SW480 (cell line): ENCODE measurements at places on chromosomes 13 and 19.
A peak's percentile ranks its signal among the peaks of the same experiment; 100 is the strongest.

- no peak for DNase-seq
These were observed 19.3 kb upstream of the C13orf42 start for GRCh38 chr13:51130348-51130747.

- no peak for DNase-seq
These were observed 12.1 kb downstream of the SAE1 start for GRCh38 chr19:47142779-47143178.

DNA sequence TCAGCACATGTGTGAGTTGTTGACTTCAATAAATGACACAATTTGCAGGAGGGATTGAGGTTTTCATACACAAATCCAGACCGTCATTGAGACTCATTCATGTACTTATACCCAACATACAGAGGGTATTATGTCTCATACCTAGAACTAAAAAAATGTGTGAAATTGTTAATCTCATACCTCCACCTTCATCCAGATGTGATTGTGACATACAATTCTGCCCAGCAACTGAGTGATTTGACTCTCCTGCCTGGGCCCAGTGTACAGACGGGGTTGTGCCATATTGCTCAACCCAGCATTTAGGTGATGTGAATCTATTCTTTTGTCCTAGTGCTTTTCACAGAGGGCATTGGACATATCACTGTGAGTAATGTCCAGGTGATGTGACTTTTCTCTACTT is 12.6 kb upstream of the ZNF681 start:
- no peak for DNase-seq

GRCh38 chr13:113041293-113041690 is 64.3 kb upstream of the F7 start:
- DNase-seq, result no peak

- DNase-seq, result no peak
These were observed at the start of gene OR7D2 for GRCh38 chr19:9178901-9179300. Gene OR7D2 (plus strand): TSS chr19:9178979. CDS start chr19:9185782, 6,803 bp downstream.

GRCh38 chr19:11397089-11397610 is 13.0 kb upstream of the EPOR start:
- no peak for DNase-seq

- DNase-seq, result no peak
These were observed 60.8 kb downstream of the SOX1 start for GRCh38 chr13:112127564-112128330.

- DNase-seq, result no peak
These were observed 2823.7 kb upstream of the PCDH20 start for GRCh38 chr13:64239372-64239771.

DNA sequence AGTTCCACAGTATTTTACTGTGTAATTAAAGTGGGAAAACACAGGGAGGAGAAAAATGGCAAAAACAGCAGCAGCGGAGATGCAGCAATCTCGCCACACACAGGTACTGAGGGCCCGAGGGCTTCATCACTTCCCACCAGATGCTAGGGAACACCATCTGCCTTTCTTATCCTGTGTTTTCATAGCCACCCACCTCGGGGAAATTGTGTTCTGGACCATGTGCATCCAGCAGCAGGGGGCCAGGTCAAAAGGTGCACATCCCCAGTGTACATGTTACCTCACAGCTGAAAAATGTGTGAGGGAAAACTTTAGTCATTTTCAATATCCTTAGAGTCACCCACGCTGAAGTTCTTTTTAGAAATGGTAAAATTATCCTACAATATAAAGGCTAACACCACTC is 30.2 kb downstream of the PDCD5 start:
- no peak for DNase-seq

DNA sequence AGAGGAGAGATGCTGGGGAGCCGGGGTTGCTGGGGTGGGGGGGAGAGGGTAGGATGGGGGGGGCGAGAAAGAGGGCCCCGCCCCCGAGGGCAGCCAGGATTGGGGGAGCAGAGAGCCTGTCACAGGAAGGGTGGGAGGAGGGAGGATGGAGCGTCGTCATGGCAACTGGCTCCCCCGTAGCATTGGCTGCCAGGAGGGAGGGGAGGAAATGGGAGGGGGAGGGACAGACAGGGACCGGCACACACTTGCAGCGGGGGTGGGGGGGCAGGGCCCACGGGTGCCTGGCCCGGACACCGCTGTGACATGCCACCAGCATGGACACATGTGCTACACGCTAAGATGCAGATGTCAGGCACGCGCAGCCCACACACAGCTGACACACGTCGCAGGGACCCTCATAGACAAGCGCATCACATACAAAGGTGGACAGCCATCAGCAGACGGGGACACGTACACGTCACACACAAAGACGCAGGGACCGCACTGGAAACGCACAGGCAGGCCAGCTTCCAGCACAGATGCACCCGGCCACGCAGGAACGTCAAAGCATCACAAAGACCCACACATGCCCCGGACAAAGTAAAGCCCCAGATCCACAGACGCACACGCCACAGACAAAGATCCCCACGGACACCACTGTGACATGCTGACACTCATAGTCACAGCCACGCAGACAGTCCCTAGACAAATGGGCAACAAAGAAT is at the start of gene LMTK3:
Gene LMTK3, minus strand, starts transcription at position 36 of the 704 bp plus-strand sequence. CDS start 259 bp downstream, outside the sequence.
- no peak for DNase-seq

- no peak for DNase-seq
These were observed 1697.9 kb downstream of the PCDH9 start for GRCh38 chr13:65532231-65532630.

DNA sequence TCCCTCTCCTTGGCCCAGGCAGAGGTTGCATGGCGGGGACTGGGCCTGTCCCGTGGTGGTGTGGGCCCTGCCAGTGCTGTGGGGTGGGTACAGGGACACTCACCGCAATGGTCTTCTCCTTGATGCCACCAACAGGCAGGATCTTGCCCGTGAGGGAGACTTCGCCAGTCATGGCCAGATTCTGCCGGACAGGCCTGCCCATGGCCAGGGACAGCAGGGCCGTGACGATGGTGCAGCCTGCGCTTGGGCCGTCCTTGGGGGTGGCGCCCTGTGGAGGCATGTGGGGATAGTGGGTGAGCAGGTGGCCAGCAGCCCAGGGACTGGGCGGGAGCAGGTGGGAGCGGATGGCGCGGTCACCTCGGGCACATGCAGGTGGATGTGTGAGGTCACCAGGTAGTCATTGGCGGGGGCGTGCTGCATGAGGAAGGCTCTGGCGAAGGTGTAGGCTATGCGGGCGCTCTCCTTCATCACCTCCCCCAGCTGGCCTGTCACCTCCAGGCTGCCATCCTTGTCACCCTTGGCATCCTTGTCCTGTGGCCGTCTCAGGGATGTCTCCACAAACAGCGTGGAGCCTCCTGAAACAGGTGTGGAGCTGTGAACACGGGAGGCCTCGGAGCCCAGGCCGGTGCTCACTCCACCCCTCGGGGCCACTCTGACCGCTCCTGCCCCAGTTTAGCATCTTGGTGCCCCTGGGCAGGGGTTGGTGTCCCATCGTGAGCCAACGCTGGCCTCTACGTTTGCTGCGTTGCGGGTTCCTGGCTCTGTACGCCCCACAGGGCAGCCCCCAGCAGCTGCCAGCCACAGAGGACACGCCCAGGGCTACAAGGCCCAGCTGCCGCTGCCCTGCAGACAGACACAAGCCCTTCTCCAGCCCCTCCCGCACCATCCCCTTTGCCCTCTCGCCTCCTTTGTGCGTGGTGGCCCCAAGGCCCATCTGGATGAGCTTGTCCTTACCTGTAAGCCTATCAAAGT is 3.4 kb downstream of the RPL36 start:
- peak; percentile 26 for DNase-seq

DNA sequence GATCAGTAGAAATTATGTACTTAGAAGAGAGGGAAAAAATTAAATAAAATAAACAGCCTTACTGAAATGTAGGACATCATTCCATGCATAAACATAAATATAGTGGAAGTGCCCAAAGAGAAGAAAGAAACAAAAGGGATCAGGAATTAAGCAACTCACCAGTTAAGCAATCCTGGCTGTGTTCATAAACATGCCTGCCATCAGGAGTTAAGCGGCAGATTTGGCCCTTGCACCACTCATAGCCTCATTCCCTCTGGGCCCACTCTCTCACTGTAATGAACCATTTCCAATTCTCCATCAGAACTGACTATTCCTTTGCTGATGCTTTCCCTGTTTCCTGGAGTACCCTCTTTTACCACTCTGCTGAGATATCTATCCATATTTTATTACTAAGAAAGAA is 281.4 kb downstream of the LHFPL6 start:
- no peak for DNase-seq

DNA sequence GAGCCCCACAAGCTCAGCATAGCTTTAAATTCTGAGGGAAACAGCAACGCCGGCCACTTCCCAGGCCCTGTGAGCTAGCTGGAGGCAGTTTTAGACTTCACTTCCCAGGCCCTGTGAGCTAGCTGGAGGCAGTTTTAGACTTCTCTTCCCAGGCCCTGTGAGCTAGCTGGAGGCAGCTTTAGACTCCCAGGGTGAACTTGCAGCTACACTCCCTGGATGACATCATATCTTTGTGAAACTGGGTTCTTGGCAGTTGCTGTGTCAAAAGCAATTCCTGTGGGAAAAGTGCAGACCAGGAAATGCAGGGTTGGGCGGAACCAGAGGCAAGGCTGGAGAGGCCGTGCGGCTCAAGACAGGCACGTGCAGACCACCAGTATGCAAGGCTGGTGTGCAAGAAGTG is 12.7 kb downstream of the SOX1 start:
- DNase-seq, result peak; percentile 21

- peak; percentile 94 for DNase-seq
These were observed 2.1 kb upstream of the CCL25 start for GRCh38 chr19:8050274-8051096.

GRCh38 chr13:87867426-87867825 is 196.3 kb downstream of the SLITRK5 start:
- DNase-seq, result no peak

DNA sequence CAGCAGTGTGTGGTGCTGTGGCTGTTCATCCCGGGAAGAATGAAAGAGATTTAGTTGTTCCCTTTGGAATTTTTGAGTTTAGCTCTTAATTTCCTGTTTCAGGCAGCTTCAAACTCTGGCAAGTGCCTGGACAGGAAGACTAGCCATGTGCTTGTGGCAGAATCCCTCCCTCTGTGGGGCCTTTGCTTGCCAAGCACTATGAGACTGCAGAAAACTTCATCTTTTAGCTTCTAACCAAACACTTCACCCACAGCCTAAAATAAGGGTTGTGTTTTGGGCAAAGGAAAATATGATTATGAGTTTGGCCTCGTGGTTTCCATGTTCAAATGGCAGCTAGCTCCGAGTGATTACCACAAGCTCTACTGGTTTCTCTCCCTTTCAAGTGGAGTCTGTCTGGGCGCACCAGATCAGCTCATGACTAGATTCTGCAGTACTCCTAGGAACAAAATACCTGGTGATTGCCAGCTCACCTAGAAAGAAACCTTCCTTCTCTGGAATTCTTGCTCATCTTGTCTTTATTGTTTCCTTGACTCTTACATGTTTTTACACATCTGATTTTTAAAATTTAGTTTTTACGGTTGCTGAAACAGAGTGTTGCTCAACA is 707.5 kb downstream of the SLITRK6 start:
- DNase-seq, result no peak

- DNase-seq, result no peak
These were observed 112.4 kb upstream of the VSTM2B start for GRCh38 chr19:29413435-29413834.

DNA sequence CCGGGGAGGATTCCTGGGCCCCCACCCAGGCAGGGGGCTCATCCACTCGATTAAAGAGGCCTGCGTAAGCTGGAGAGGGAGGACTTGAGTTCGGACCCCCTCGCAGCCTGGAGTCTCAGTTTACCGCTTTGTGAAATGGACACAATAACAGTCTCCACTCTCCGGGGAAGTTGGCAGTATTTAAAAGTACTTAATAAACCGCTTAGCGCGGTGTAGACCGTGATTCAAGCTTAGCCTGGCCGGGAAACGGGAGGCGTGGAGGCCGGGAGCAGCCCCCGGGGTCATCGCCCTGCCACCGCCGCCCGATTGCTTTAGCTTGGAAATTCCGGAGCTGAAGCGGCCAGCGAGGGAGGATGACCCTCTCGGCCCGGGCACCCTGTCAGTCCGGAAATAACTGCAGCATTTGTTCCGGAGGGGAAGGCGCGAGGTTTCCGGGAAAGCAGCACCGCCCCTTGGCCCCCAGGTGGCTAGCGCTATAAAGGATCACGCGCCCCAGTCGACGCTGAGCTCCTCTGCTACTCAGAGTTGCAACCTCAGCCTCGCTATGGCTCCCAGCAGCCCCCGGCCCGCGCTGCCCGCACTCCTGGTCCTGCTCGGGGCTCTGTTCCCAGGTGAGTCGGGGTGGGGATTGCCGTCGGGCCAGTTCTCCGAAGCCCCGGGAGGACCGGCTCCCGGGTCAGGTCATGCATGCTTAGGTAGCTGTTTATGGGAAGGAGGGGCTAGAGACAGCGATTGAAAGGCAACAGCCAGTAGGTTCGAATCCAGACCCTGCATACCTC is at the start of gene ICAM1:
Gene ICAM1, plus strand, starts transcription at position 505 of the 779 bp plus-strand sequence. Its CDS starts 40 bp downstream, at position 545.
- peak; percentile 63 for DNase-seq

DNA sequence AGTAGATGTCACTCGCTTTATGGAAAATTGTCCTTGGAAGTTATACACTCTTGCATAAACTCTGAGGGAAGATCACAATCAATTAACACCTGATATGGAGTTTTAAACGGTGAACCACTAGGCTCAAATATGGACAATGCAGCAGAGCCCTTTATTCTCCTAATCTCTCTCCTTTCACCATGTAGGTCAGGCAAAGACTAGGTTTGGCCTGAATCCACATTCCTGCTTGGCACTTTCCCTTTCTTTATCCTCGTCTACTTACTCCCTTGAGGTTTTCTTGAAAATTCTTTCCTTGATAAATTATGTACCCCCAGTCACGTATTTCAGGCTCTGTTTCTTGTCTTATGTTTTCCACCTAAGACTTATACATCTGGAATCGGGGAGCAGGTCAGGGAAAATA is 751.7 kb downstream of the DACH1 start:
- DNase-seq, result no peak

DNA sequence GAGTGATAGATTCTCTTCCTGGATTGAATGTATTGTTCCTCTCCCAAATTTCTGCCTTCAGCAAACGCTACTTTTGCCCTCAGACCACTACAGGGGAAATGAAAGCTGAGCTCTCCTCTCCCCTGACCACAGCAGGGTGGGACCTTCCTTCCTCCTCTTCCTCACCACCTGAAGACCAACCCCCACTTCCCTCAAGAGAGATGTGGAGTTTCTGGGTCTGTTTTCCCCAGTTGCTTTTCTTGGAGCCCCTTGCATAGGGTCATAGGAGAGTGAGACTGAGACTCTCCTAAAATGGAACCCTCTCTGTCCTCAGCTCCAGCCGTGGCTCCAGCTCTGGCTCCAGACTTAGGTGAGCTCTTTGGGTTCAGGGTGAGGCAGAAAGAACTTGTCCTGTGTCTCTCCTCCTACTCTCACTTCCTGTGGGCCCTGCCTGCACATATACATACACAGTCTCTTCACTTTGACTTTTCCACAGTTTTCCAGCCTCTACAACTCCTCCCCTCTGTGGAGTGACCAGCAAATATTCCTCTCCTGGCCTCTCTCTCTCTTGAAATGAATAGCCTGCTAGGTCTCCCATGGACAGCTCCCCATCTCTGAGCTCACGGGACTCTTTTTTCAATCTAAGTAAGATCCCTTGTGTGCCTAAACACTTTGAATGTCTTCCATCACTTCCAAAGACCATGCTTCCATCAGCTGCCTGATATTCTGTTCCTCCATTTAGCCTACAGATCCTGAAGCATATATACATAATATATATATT is 19.2 kb upstream of the ZNF175 start:
- no peak for DNase-seq

GRCh38 chr13:89270736-89271135 is 1599.6 kb downstream of the SLITRK5 start:
- DNase-seq, result no peak
